T-helper 17 cell (primary cell): ENCODE measurements at places on chromosomes 4 and X. TPM values are rescaled to one million over a fixed set of nuclear protein-coding genes. Genes with fewer than 3 reads are reported as not detected.
A peak's percentile ranks its signal among the peaks of the same experiment; 100 is the strongest.

Gene TEX13C
- not detected for total RNA-seq

DNA sequence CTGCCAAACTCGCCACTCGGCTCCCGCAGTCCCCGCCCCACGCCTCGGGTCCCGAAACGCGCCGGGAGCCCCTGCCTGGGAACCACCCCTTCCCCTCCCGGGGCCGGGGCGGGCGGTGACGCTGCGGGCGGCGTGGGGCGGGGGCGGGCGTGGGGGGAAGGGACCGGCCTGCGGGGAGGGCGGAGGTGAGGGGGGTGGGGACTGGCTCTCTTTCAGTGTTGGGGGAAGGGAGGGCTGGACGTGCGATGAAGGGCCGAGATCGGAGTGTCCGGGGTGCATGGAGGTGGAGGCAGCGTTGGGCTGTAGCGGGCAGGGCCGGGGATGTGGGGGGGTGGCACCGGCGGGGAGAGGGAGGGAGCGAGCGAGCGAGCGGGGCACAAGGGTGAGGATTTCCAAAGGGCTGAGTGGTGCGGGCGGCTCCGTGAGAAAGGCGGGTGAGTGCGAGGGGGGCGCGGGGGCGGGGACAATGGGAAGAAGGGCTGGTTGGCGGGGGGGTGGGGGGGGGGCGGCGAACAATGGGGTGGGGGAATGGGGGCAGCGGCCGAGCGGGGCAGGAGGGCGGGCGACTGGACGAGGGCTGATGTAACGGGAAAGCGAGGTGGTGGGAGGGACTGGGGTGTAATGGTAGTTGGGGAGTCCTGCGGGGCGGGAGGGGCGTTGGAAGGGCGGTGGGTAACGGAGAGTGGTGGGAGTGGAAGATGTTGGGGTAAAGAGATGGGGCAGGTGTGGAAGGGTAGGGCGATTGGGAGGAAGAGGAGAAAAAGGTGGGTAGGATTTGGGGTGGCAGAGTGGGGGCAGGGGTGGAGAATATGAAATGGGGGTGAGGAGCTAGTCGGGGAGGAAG is 578 bp downstream of the DCUN1D4 start:
- peak; percentile 54 for DNase-seq
- H3K27me3 ChIP-seq, result no peaks in the 10 kb centered on the region
- peaks cover 21% of the 10 kb centered on the region for H3K4me1 ChIP-seq
- H3K4me3 ChIP-seq, result peak overlapping the region; percentile 100
- H3K36me3 ChIP-seq, result peaks cover 3% of the 10 kb centered on the region

GRCh38 chr4:121711263-121712000 is 14.7 kb upstream of the ANXA5 start:
- DNase-seq, result no peak
- H3K27ac ChIP-seq, result no peak overlapping the region
- H3K4me1 ChIP-seq, result peaks cover 10% of the 10 kb centered on the region
- peak overlapping the region; percentile 56 for H3K4me3 ChIP-seq
- peaks cover 2% of the 10 kb centered on the region for H3K36me3 ChIP-seq

DNA sequence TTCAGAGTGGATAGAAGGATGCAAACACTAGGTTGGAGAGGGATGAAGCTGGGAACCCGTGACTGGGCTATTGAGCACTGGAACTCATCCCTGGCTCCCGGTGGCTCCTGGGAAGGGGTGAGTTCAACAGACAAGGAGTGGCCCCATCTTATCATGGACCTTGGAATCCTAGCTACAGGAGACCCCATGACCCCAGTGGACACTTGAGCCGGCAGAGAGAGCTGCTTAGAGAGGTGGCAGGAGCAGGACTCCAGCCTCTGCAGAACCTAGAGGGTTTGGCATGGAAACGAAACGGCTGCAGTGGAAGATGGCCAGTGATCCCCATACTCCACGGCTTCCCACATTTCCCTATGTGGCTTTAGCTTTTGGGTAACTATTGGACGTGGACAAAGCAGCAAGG is 205.8 kb upstream of the SPANXN1 start:
- no peaks in the 10 kb centered on the region for H3K36me3 ChIP-seq
- H3K4me3 ChIP-seq, result no peak overlapping the region
- no peak overlapping the region for H3K27ac ChIP-seq
- DNase-seq, result no peak

GRCh38 chr4:164755432-164755831 is 1.5 kb downstream of the SMIM31 start:
- H3K27ac ChIP-seq, result no peak overlapping the region
- no peak overlapping the region for H3K4me3 ChIP-seq
- DNase-seq, result no peak
- H3K36me3 ChIP-seq, result no peaks in the 10 kb centered on the region
